ENCODE measurements at places on chromosomes 7 and 10.

DNA sequence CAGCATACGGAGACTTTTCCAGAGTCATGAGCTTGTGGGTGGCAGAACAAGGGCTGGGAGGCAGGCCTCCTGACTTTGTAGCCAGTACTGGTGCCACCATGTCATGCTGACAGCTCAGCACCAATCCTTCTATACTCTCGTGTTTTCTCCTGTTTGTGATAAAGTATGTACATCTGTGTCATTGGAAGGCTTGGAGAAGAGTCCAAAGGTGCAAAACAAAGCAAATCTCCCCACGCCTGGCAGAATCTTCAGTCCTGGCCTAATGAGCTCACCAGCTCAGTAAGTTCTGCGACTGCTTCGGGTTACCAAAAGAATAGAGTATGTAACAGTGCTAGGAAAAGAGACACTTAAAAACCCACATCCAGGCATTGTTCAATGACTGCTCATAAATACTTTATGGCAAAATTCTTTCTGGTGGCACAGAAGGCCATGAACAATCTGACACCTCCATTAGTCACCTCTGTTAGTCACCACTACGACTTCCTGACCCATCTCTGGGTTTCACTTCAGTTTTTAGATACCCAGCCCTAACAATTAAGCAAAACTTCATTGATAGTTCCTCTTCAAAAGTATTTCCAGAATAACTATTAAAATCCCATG lies 24.5 kb downstream of the STEAP1 start:
- no peak for DNase-seq

DNA sequence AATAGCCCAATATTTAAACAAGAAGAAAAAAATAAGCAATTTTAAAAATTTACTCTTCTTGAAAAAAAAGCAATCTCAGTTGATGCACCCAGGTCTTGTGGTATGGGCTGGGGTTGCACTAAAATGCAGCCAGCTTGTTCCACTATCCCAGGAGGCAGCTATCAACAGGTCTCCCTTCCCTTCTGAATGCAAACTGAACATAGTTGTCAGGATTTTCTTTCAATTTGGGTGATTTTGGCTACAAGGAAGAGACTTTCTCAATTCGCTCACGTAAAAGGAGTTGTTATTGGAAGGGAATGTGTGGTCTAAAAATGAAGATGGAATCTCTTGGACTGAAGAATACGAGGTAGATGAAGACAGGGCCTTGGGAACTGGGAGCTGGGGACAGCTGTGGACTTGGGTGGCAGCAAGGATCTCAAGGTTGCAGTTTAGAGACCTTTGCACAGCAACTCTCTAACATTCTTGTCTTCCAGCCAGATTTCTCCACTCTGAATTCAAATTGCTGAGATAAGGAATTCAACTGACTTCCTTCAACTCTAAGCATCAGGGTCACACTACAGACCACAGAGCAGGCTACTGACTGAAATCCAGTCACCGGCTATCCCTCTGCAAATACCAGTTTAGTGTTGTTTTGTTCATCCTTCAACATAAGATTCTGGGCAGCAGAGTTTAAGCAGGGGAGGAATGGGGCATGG lies 3.1 kb upstream of the TMEM26 start:
- no peak for DNase-seq

DNA sequence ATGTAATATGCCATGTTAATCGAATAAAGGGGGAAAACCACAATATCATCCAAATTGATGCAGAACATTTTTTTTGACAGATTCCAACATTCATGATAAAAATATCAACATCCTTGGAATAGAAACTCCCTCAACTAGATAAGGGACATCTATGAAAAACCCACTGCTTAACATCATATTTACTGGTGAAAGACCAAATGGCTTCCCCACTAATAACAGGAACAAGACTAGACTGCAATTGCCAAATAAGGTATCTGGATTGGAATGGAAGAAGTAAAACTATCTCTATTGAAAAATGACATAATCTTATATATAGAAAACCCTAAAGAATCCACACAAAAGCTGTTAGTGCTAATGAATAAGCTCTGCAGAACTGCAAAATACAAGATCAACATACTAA lies 27.8 kb downstream of the SMURF1 start:
- DNase-seq: no peak

GRCh38 chr7:137592232-137592896 lies 248.8 kb upstream of the PTN start:
- DNase-seq: no peak

DNA sequence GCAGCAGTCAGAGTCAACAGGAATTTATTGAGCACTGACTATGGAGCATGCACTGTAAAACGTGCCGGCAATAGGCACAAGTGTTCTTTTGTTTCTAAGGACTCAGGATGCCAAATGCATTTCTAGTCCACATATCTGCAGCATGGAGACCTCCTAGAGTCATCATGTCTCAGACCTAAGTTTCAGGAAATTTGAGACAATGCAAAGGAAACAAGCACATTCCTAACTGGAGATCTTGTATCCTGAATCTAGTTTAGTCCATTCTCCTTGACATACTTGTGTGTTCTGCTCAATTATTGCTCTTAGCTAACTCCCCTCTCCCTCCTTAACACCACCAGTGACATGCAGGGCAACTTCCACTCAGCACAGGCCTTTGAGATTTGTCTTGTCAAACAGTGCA lies 173.2 kb downstream of the ZNF438 start:
- DNase-seq: no peak

DNA sequence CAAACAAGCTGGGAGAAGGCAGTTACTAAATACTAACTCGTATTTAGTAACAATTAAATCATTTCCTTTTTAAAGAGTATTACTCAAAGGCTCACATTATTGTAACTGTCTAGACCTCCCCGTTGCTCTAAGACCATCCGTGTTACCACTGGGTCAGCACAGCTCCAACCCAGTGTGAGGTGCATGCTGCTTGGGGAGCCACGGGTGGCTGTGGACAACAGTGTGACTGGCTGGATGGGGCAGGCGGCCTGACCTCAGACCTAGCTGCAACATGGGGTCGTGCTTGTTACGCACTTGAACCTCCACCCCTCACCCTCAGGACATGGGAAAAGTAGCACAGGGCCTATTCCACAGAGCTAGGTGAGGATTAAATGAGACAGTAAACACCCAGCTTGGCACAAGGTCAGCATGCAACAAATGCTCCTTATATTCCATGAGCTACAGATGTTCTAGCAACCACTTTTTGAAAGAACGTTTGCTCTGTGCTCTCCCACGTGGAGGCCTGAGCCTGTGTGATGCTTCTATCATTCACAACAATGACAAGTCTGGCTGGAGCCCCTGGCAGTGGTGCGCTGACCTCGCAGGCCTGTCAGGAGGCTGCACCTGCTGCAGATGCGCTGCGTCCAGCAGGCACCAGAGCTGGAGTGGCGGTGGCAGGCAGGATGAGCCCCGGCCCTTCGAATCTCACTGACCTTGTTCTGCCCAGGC lies 135.7 kb downstream of the PKD1L1 start:
- DNase-seq: no peak

- DNase-seq: peak; percentile 69
Observed at GRCh38 chr10:73771722-73772280, 10.0 kb upstream of the CHCHD1 start.

- DNase-seq: no peak
Observed at GRCh38 chr10:73433538-73433867, at the start of gene MSS51. Gene MSS51, minus strand, starts transcription at chr10:73433561. Its CDS starts 5,277 bp downstream, at chr10:73428284.

GRCh38 chr7:121574109-121574508 lies 178.0 kb upstream of the FAM3C start:
- DNase-seq: no peak

GRCh38 chr7:123154231-123154860 lies 45.4 kb downstream of the SLC13A1 start:
- DNase-seq: no peak

- no peak for DNase-seq
Observed at GRCh38 chr10:126598009-126598408, 72.5 kb downstream of the C10orf90 start.

- DNase-seq: no peak
Observed at GRCh38 chr7:90972906-90973550, 291.2 kb upstream of the FZD1 start.

DNA sequence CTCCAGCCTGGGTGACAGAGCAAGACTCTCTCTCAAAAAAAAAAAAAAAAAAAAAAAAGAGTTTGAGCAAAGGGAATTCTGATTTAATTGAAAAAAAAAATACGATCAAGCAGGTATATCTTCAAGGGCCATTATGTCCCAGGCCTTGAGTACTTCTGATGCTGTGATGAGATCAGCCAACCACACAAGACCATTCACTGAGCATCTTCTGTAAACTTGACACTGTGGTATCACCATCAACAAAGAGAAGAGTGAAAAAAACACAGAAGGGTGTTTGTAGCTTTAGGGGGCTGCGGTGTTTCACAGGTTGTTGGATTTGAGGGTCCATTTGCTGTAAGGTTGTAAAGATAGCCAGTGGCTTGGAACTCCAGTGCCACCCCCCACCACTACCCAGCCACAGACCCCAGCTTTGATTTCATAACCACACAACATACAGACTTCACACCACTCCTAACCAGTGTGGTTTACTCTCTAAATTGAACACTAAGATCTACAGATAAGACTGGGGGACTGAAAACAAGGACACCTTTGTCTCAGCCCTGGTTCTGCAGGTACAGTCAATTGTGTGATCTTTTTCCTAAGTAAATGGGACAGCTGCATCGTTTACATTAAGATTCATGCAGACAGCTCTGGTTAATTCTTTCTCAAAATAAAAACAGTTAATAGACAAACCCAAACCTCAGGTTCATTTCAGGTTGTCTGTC lies 66.4 kb downstream of the CDC123 start:
- no peak for DNase-seq

- DNase-seq: no peak
Observed at GRCh38 chr10:122981066-122981464, 864 bp downstream of the PSTK start.

DNA sequence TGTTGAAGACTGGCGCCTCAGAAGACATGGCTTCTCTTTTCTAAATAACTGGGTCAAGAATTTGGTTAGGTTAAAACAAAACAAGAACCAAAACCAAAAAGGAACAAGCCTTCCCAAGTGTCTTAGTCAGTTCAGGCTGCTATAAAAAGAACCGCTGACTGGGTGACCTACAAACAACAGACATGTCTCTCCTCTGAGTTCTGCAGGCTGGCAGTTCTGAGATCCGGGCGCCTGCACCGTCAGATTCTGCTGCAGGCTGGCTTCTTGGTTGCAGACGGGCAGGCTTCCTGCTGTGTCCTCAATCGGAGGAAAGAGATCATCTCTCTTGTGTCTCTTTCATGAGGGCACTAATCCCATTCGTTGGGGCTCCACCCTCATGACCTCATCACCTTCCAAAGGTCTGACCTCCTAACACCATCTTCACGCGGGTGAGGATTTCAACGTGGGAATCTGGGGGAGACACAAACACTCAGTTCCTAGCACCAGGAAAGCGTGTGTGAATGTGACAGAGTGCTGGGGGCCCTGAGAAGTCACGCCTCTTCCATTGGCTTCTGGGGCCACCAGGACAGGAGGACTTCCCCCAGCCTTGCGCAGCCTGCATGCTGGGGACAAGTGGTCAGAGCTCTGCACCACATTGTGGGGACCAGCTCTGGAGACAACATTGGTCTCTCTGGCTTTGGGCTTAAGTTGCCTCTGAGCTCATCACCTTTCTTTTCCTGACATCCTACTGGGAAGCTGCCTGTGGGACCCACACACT lies 63.1 kb downstream of the ASB13 start:
- no peak for DNase-seq

DNA sequence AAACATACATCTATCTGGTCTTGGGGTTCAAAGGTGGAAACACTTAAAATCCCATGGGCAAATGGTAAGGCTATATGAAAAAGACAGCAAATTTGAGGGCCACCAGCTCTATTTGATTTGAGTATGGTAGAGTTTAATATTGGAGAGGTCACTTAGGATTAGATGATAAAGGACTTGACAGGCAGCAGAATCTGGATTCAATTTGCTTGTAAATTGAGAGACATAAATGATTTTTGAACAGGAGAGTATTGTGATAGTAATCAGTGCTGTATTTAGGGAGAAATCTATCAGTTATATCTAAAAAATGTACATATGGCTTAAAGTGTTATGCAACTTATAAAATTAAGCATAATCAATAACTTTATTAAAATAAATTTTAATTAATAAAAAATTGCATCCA lies 155.2 kb downstream of the SEMA3A start:
- no peak for DNase-seq

All from T-helper 1 cell (primary cell).